ENCODE measurements at places on chromosomes 11 and 22.

DNA sequence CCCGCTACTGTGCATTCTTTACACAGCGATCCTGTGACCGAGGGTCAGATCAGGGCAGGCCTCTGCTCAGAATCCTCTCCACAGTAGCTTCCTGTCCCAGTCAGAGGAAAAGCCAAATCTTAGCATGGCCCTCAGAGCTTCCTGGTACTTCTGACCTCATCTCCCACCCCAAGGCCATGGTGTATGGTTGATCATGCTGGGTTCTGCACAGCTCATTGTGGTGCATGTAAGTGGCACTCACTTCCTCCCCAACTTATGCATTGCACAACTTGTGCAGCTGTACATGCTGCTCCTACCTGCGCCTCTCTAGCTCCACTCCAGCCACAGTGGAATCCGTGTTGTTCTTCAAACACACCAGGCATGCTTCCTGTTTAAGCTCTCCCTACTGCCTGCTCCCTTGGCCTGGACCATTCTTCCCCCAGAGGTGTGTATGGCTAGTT lies 20.3 kb downstream of the BMAL1 start:
- no peak for DNase-seq

- no peak for DNase-seq
Measured at GRCh38 chr11:10838881-10839280, 19.0 kb downstream of the ZBED5 start.

- DNase-seq: no peak
Measured at GRCh38 chr22:22248878-22249277, 4.3 kb downstream of the VPREB1 start.

- DNase-seq: no peak
Measured at GRCh38 chr11:121553806-121554205, 101.0 kb upstream of the SORL1-AS1 start.

- peak; percentile 20 for DNase-seq
Measured at GRCh38 chr11:64516226-64516625, 74.8 kb upstream of the SLC22A12 start.

- DNase-seq: no peak
Measured at GRCh38 chr11:31797190-31798056, 13.7 kb downstream of the PAX6 start.

- DNase-seq: no peak
Measured at GRCh38 chr11:101128571-101129202, 926 bp downstream of the PGR start.

DNA sequence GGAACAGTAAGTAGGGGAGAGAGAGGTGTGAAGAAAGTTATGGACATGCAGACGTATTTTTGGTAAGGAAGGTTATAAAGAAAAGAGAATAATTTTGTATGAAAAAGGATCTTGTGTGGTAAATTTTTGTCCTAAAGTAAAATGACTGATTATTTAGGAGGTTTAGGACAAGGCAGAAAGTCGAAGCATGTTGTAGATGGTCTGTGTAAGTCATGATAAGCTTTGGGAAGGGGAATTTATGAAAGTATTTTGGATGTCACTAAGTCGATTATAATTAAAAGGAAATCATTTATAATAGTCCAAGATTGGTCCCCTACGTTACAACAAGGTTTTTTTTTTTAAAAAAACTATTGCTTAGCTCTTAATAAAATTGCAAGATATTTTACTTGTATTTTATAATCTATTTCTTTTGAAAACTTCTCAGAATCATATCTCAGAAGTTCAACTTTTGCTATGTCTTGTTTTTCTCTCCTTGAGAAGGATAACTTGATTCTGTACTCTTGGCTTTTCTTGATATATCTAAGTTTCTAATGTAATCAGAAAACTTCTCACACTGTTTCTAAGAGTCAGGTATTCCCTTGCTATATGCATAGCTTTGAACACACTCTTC lies 10.9 kb upstream of the CABP2 start:
- DNase-seq: no peak

- no peak for DNase-seq
Measured at GRCh38 chr11:2994336-2994730, 2.2 kb upstream of the NAP1L4 start.

DNA sequence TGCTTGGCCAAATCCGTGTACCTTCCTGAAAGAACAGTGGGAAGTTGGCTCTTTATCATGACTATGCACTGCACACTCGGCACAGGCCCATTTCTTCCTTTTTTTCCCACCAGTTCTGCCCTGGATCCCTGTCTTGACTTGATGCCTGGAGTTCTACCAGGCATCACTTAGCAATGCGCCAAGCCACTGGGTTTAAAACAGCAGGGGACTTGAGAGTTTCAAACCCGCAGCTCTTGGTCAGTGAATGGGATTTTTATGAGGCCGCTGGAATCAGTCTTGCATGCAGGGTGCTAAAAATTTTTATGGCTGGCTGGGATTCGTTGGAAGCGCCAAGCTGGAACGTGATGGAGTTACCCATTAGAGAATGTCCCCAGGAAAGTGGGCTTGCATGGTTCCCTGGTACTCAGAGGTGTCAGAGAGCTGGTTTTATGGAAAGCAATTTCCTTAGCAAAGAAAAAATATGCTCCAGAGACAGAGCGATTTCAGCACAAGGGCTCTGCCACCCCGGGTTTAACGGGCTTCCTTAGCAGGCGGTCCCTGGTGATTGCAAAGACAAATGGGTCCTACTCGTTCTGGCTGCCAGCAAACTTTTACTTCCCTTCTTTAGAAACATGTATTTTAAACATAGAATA lies 432.9 kb downstream of the TENM4 start:
- no peak for DNase-seq

GRCh38 chr22:40932396-40932795 lies 18.8 kb upstream of the RBX1 start:
- DNase-seq: no peak

- DNase-seq: no peak
Measured at GRCh38 chr11:12565406-12565805, 108.8 kb upstream of the TEAD1 start.

DNA sequence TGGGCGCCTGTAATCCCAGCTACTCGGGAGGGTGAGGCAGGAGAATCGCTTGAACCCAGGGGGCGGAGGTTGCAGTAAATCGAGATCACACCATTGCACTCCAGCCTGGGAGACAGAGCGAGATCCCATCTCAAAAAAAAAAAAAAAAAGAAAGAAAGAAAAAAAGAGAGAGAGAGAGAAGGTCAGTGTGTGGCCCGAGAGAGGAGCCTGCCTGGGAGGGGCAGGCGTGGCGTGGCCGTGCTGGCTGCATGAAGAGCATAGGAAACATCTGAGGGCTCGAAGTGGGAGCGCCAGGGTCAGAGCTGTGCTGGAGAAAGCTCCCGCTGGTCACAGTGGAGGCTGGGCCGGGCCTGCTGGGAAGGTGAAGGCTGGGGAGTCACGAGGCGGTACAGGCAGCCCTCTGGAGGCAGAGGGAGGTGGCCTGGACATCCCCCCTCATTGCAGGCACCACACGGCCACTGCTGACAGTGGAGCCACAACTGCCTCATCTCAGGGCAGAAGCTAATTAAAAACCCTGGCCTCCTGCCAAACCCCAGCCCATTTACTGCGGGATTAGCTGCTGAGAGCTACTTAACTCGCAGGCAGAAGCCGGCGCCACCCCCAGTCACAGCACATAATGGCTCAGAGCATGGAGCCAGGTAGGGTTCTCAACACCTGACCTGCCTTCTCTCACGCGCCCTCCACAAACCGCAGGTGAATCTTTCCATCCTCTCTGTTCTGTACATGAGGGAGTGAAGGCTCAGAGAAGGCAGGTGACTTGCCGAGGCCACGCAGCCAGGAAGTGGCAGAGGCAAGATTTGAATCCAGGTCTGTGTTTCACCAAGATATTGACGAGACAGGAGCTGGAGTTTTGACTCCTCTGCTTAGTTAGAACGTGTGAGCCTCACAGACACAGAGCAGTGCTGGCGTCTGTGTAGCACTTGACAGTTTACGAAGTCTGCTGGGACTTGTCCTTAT lies 32.6 kb downstream of the NFAM1 start:
- DNase-seq: peak; percentile 9

GRCh38 chr11:122976061-122976733 lies 5.4 kb downstream of the BSX start:
- no peak for DNase-seq

DNA sequence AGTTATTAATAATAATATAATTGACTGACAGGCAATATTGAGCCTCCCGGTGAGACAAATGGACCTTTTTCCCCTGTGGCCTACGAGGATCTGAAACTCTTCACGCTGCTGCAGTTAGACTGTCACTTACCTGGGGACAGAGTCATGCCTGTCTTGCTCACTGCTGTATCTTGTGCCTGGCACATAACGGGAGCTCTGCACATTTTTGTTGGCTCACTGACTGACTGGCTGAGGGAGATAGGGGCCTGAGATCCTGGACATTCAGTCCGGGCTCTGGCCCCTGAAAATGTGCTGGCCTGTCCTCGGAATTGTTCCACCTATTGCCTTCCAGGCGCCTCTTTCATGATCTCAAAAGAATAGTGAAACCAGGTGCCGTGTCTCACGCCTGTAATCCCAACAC lies 743 bp upstream of the CD3D start:
- DNase-seq: no peak

- DNase-seq: no peak
Measured at GRCh38 chr11:46667043-46667481, 33.4 kb downstream of the ARHGAP1 start.

DNA sequence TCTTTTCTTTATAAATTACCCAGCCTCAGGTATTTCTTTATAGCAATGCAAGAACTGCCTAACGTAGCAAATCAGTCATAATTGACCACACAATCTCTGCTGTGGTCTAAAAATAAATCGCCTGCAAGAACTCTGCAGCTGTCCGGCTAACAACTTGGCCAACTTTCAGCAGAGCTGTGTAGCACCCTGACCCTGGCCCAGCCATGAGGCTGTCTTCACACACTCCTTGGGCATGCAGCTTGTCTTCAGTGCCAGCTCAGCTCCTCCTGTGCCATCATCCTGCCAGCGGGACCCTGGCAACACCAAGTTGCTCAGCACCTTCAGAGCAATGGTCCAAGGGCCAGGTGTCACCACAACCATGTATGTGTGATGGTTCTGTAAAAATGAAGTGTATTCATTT lies 355.6 kb downstream of the OPCML start:
- no peak for DNase-seq

DNA sequence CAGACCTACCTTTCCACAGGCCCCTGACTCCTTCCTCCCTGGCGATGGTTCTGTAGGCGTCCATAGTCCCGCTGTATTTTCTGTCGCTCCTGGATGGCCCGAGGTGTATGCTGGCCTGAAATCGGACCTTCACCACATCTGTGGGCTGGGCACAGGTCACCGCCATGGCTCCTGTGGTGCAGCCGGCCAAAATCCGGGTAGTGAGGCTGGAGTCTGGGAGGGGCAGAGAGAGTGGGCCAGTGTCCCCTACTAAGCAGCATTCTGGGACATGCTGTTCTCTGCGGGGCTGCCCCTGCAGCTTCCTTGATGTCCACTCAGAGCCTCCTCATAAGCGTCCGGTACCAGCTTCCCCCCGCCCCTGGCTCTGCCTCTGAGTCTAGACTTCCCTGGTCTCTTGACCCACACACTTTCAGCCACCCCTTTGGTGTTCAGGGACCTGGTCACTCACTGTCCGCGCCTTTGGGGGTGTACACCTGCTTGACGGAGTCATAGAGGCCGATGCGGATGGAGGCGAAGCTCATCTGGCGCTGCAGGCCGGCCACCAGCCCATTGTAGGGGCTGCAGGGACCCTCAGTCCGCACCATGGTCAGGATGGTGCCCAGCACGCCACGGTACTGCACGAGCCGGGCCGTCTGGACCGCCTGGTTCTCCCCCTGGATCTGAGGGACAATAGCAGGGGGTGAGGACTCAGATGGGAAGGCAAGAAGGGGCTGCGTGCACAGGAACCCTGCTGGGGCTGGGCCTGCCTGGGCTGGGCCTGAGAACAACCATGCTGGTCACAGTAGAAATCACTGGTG lies 3.0 kb downstream of the UCP3 start:
- no peak for DNase-seq

DNA sequence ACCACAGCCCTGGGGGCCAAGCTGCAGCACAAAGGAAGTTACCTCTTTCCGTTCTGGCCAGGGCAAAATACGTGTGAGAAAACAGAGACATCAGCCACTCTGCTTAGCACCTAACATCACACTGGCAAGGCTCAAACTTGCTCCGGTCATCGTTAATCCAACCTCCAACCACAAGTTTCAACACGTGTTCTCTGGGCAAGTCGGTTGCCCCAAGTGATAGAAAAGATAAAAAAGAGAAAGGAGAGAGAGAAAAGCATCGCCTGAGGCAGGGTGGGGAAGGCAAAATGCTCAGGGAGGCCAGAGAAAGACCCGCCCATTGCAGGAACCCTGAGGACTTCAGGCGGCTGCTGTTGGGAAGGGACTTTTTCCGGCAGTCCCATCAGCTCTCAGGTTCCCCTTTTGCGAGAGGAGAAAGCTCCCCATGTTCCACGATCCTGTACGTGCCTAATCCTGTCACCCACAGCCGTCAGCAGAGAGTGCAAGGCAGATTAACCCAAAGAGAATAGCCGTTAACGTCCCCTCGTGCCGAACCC lies 18.5 kb upstream of the B4GALNT4 start:
- peak; percentile 14 for DNase-seq

GRCh38 chr11:99371257-99371656 lies 350.5 kb downstream of the CNTN5 start:
- DNase-seq: no peak

GRCh38 chr11:111841370-111842053 lies 29.9 kb downstream of the ALG9 start:
- peak; percentile 89 for DNase-seq

GRCh38 chr11:117462183-117462863 lies 134.7 kb downstream of the CEP164 start:
- DNase-seq: no peak

- DNase-seq: no peak
Measured at GRCh38 chr11:121592708-121593107, 139.9 kb upstream of the SORL1-AS1 start.

GRCh38 chr11:63239254-63239653 lies 4.1 kb downstream of the SLC22A25 start:
- DNase-seq: no peak

- no peak for DNase-seq
Measured at GRCh38 chr22:38080850-38081635, 2.9 kb downstream of the SLC16A8 start.

- DNase-seq: no peak
Measured at GRCh38 chr11:10379426-10379825, 74.6 kb downstream of the ADM start.

GRCh38 chr22:27816552-27816951 lies 15.0 kb upstream of the MN1 start:
- DNase-seq: no peak

- no peak for DNase-seq
Measured at GRCh38 chr11:32429477-32429876, 5.9 kb downstream of the WT1 start.

GRCh38 chr11:134033696-134034491 lies 35.0 kb upstream of the JAM3 start:
- no peak for DNase-seq

GRCh38 chr11:77400271-77400670 lies 73.6 kb downstream of the PAK1 start:
- DNase-seq: no peak

DNA sequence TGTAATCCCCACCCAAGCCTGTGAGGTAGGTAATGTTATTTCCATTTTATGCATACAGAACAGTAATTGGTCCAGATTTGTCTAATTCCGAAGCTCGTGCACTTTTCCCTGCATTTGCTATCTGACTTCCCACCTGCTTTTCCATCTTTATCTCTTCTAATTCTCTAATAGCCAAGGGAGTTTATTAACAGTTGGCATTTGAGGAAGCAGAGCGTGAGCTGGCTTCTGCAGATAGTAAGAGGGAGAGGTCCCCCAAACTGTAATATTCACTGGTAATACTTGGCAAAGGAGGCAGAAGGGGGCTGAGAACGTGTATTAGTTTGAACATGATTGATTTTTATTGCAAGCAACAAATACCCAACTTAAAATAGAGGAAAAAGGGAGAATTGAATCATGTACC lies 110.8 kb upstream of the SPON1 start:
- DNase-seq: no peak
